Posterior vena cava (tissue), 2 donors: ENCODE measurements at places on chromosomes 16 and 17. TPM values are rescaled to one million over a fixed set of nuclear protein-coding genes. Genes with fewer than 3 reads are reported as not detected.
A peak's percentile ranks its signal among the peaks of the same experiment; 100 is the strongest.

CES3 gene
- total RNA-seq: 0.10 TPM

ZP2 gene
- not detected for total RNA-seq

EVI2B gene
- 6.9 TPM for total RNA-seq

DNA sequence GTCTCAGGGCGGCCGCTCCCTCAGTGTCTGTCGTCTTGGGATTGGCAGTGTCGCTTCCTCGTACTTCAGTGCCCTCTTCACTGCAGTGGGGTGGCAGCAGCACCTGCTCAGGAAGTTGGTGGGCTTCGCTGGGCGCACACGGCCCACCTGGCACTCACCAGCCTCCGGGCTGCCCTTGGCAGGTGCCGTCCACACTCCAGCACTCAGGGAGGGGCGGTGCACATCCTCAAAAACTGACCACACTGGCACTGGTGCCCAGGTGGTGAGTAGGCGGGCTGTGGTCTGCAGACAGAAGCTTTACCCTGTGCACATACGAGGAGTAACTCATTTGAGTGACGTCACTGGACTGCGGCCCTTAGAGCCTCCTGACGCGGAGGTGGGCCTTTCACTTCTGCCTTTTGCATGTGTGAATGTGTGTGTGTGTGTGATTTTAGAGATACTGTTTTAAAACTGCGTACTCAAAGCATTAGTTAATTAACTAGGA is 94.6 kb downstream of the BANP start:
- peak; percentile 64 for DNase-seq

- DNase-seq: no peak
Measured at GRCh38 chr17:75194879-75195278, 10.6 kb upstream of the NUP85 start.
